ENCODE measurements at places on chromosomes 11 and 22.
A peak's percentile ranks its signal among the peaks of the same experiment; 100 is the strongest.

- DNase-seq = no peak
Measured at GRCh38 chr11:88398372-88398771, 60.8 kb upstream of the CTSC start.

- DNase-seq = no peak
Measured at GRCh38 chr11:4087551-4087950, 7.0 kb upstream of the RRM1 start.

DNA sequence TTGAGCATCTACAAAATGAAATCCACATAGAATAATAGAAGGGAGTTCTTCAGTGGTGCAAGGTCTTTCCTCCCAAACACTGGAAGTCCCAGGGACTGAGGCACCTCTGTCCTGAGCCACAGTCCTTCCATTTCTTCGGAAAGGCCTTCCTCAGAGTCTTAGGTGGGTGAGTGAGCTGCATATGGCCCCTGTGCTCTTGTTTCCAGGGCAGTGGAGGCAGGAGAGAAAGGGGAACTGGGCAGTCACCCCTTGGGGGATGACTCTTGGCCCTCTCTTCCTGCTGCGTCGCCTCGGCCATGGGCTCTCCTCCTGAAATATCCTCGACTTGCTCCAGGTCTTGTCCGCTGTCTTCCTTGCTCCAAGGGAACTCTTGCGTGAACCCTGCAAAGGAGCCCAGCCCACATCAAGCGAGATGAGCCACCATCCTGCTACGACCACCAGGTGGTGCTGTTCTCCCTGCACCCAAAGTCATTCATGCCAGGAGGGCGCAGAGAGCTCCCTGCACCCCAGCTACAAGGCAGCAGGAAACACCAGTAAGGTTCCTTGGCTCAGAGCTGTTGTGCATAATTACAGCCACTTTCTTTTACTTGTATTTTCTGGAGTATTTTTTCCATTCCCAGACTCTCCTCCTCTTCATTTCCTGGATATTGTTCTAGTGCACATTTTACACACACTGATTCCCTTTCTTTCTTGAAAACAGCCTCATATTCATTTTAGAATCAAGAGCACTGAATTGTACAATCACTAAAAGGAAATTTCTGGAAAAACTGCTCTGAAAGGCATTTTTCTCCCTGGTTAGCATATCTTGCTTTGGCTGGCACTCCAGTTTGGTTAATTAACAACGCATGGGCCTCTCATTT, 397.8 kb downstream of the OPCML start:
- peak; percentile 55 for DNase-seq

- DNase-seq = no peak
Measured at GRCh38 chr11:17457396-17458173, 19.1 kb downstream of the ABCC8 start.

GRCh38 chr22:44108076-44108475, 72.6 kb upstream of the PARVG start:
- DNase-seq = no peak

DNA sequence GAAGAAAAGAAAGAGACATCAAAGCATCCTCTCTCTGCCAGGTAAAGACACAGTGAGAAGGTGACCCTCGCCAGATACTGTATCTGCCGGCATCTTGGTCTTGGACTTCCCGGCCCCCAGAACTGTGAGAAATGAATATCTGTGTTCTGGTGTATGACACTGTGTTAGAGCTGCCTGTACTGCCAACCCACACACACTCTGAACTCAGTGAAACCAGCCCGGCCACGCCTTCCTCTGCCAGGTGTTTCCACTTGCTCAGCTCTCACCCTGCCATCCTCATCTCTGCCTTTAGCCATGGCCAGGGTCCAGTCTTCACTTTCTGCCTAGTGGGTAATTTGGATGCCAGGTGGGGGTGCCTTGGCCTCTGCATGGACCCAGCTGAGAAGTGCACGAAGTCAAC, 24.0 kb downstream of the CBX7 start:
- DNase-seq = no peak

DNA sequence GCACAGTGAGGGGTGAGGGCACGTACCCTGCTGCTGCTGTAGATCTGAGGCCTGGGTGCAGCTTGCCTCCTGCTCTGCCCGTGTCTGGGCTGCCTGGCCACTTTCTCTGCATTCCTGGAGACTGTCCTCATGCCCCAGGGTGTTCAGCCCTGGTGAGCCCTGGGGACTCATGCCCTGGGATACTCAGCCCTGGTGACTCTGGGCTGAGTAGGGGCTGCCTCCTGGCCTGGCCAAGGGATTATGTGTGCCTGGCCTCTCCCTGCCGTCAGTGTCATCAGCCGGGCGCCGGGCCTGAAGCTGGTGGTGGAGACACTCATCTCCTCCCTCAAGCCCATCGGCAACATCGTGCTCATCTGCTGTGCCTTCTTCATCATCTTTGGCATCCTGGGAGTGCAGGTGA, 94.7 kb downstream of the CACNA1I start:
- no peak for DNase-seq

- no peak for DNase-seq
Measured at GRCh38 chr11:97684486-97685439, 1295.0 kb downstream of the JRKL start.

DNA sequence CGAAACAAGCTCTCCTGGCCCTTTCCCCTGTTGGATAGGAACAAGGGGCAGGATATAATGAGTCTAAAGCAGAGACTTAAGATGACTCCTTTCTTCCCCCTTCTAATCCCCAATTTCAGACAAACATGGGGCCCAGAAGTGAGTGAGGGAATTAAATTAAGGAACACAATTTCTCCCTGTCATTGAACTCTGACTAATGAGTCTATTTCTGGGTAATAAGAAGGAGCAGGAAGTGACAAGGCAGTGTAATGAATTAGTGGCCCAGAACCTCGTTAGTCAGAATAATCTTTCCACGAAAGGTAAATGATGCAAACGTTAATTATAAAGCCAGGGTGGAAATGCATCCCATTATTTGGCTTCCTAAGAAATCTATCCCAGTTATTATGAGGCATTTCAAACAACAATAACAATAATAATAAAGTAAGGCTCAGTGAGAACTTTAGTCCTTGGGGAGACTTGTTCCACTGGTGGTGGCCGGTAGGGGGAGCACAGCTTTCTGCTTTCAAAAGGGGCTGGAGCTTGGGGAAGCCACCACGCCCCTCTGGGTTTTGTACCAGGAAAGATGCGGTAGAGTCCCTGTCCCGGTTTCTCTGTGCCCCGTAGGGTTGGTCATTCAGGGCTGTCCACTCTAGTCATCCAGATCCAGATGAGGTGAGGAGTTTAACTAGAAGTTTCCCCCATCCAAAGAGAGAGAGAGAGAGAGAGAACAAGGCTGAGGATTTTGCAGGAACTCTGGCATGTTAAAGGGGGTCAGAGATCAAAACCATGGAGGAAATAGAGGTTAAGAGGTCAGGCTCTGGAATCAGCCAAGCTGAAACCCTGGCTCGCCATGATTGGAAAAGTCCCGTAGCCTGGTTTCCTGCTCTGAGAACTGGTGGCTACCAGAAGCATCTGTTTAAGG, 298.3 kb downstream of the NTM start:
- DNase-seq = peak; percentile 46

- no peak for DNase-seq
Measured at GRCh38 chr11:94418123-94418765, 17.0 kb upstream of the GPR83 start.

- DNase-seq = no peak
Measured at GRCh38 chr22:22061085-22062077, 78.8 kb upstream of the TOP3B start.

DNA sequence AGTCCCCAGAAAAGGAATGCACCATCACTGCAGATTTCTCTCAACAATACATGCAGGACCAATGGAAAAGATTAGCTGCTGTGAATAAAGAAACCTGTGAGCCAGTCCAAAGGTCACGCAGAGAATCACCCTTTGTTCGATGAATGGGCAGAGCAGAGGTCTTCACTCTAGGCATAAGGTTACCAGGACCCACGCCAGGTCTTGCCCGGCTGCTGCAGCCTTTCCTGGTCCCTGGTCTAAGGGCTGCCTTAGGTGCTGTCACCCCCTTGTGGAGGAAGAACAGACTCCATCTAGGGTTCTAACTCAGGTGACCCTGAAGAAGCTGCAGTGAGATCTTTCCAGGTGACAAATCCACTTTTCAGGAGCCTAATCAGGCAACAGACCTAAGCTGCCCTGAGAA, 29.0 kb upstream of the NAP1L4 start:
- peak; percentile 20 for DNase-seq

GRCh38 chr11:44241851-44242250, 68.1 kb downstream of the ALX4 start:
- DNase-seq = no peak

GRCh38 chr11:62500650-62501030, 46.0 kb downstream of the AHNAK start:
- DNase-seq = no peak

DNA sequence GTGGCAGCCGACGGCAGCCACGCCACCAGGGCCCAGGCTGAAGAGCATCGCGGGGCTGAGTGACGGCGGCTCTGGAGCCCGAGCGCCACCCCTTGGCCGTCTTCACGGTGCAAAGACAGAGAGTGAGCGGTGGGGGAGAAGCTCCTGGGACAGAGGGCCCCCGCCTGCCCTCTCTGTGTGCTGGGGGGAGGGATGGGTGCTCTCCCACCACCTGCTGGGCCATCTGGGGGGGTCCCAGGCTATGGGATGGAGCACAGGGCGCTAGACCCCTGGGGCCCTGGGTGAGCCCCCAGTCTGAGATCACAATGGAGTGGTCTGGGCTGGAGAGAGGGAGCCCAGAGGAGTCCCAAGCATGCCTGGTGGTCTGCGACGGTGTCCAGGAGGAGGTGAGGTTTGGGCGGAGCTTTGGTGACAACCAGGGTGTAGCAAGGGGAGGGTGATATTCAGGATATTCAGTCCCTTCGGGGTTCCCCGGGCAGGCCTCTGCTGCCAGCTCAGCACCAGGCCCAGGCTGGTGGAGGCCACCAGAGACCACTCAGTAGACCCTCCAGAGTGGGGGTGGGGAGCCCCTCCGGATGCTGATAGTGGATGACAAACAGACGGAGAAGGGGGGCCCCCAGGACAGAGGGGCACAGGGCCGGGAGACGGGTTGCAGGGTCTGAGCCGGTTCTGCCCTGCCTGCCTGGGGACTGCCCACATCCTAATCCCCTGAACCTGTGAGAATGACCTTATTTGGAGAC, 78.1 kb upstream of the PRR5 start:
- no peak for DNase-seq

GRCh38 chr11:116175707-116176106, 597.1 kb downstream of the BUD13 start:
- no peak for DNase-seq

DNA sequence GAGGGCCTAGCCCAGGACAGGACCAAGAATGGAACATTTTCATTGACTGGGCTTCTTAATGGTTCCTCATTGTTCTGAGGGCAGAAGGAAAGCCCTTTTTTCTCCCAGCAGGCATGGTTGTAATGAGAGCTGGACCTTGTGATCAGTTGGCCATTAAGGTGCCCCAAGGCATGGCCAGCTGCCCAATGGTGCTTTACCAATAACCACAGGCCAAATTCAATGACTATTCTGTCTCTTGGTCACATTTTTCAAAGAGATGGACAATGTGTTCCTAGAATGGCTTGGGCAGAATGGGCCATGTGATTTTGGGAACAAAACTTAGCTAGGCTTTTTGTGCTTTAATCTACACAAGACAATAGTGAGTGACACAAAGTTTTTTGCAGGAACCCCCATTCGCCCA, 7.3 kb downstream of the NAV2 start:
- DNase-seq = no peak

- no peak for DNase-seq
Measured at GRCh38 chr11:10325277-10326011, 20.6 kb downstream of the ADM start.

- no peak for DNase-seq
Measured at GRCh38 chr22:29385748-29386147, 2.6 kb downstream of the AP1B1 start.

DNA sequence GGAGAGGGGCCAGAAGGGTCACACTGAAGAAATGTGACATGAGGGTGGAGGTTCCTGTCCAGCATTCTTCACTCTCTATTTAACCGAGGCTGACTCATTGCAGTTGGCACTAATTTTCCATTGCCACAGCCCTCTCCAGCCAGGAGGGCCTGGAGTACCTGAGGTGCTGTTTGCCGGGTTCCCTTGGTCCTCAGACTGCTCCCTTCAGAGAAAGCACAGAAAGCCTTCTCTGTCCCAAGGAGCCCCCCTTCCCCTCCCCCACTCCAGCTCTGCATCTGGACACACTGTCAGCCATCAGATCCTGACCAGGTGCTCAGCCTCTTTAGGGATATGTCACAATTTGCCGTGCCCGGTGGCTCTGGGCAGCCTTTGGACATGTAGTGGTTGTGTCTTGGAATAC, 3.2 kb upstream of the C11orf91 start:
- DNase-seq = no peak

DNA sequence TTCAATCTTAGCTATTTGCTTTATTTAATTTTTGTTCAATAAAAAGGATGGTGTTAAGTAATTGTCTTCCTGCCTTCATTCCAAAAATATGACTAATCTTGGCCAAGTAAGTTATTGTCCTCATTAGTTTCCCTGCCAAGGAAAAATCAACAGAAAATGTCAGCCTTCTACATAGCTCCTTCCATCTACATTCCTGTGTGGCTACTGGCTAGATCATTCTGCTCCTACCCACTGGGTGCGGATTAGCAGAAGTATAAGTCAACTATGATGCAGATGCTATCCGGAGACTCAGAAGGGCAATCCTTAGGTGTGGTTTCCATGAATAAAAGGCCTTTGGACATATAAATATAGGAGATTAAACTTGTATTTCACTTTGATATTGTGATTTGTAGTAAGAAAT, 154.4 kb downstream of the SBF2 start:
- no peak for DNase-seq

DNA sequence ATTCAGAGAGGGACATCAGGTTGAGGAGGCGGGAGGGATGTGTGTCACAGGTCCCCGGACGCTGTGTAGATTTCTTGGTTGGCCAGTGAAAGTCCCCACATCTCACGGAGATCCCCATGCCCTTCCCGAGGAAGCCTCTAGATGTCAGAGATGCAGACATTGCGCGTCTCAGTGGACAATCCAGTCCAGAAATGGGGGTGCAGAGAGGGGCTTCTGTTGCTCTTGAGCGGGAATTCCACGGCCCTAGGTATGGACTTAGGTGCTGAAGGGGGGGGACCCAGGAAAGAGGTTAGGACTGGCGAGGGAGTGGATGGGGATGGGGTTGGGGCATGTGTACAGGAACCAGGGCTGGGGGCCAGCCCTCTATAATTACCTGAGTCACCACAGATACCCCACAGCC, 7.0 kb downstream of the THY1 start:
- DNase-seq = no peak

- no peak for DNase-seq
Measured at GRCh38 chr11:61494381-61494961, 14.1 kb upstream of the LRRC10B start.

- no peak for DNase-seq
Measured at GRCh38 chr22:28348613-28349609, 330.7 kb downstream of the TTC28 start.

GRCh38 chr11:128482512-128483191, 104.7 kb downstream of the ETS1 start:
- DNase-seq = peak; percentile 82

GRCh38 chr11:17601256-17601671, 54.2 kb downstream of the OTOG start:
- DNase-seq = no peak

GRCh38 chr11:362642-363442, 6.5 kb upstream of the B4GALNT4 start:
- no peak for DNase-seq

GRCh38 chr11:73196576-73196975, 21.5 kb upstream of the P2RY2 start:
- no peak for DNase-seq
